Stimulated activated CD4-positive, alpha-beta T cell treated with anti-CD3 and anti-CD28 coated beads, Interleukin-12 subunit alpha, Interleukin-12 subunit beta, amount 100 ng/mL, for 24 hours (primary cell): ENCODE measurements at places on chromosomes 3 and 15.

- DNase-seq, result no peak
These were observed 386.4 kb downstream of the ZBTB20 start for GRCh38 chr3:114760679-114761078.

DNA sequence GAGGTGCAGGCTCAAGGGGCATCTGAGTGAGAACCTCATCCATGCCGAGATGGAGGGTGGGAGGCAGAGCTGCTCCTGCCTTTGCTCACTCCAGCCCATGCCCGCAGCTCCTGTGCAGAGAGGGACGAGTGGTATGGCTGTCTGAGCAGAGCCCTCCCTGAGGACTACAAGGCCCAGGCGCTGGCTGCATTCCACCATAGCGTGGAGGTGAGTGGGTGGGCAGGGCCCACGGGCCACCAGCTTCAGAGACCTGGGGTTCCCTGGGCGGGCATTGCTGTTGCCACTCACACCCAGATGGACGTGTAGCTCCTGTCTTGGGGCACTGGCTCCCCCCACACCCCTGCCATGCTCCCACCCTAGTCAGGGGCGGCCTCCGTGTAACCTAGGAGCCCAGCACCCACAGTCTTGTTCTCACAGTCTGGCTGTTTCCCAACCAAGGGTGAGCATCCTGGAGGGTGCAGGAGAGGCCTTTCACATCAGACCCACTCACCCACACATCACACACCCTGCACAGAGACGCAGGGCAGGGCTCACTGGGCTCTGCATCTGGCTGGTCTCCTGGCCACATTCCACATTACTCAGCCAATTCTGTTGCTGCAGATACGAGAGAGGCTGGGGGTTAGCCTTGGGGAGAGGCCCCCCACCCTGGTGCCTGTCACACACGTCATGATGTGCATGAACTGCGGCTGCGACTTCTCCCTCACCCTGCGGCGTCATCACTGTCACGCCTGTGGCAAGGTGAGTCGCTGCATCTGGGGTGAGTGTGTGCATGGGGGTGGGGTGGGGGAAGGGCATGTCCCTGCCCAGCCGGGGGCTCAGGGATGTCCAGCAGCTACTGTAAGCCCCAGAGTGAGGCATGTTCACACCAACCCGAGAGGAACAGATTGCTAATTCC, 25.3 kb upstream of the NR2C2 start:
- no peak for DNase-seq

- DNase-seq, result no peak
These were observed 1.3 kb upstream of the SPTSSB start for GRCh38 chr3:161372321-161373260.

DNA sequence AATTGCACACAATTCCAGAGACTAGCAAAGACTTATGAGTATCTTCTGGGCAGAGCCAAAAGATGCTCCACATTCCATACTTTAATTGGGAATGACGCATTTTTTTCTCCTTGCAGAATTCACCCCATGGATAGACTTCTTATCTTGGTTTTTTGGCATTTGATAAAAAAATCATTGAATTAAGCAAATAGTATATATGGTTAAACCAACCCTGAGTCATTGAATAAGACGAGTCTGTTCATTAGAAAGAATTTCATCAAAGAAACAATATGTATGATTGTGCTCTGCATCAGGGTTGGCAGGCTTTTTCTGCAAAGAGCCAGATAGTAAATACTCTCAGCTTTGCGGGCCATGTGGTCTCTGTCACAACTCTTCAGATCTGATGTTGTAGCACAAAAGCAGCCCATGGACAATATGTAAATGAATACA, 9.2 kb upstream of the PDZRN3 start:
- no peak for DNase-seq

DNA sequence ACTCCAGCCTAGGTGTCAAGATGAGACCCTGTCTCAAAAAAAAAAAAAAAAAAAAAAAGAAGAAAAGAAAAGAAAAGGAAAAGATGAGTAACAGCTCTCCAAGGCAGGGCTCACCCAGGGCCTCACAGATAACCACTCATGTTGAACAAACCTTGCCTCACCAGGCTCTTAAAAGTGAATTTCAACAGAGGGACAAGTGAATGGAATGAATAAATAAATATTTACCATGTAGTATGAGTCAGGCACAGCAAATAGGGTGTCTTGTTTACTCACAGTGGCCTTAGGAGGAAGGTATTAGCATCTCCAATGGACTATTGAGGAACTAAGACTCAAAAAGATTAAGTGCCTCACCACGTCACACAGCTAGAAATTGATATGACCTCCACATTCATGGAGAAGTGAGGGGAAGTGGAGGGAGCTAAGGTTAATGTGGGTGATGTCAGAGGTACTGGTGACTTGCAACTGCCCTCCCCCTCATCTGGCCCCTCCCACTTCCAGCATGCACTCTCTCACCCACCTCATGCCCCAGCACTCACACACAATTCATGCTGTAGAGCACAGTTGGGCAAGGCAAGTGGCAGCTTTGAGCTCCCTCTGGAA, 255.5 kb downstream of the UACA start:
- no peak for DNase-seq

GRCh38 chr3:127019449-127019848, 36.5 kb downstream of the PLXNA1 start:
- no peak for DNase-seq

DNA sequence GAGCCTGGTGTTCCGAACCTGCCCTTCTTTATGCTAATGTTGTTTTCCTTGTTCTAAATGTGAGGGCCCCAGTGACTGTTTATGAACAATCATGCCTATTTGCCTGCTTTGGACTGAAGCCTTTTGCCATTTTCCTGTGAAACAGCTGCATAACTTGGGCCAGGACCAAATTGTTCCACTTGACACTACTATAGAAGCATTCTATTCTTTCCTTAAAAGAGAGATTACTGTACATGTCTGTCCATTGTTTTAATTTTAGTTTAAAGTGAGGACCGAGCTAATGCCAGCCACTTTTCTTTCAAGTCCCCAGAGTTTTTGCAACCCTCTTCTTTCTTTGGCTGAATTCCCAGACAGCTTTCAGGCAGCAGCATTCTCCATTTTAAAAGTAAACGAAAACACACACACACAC, 980.3 kb downstream of the CADM2 start:
- no peak for DNase-seq

DNA sequence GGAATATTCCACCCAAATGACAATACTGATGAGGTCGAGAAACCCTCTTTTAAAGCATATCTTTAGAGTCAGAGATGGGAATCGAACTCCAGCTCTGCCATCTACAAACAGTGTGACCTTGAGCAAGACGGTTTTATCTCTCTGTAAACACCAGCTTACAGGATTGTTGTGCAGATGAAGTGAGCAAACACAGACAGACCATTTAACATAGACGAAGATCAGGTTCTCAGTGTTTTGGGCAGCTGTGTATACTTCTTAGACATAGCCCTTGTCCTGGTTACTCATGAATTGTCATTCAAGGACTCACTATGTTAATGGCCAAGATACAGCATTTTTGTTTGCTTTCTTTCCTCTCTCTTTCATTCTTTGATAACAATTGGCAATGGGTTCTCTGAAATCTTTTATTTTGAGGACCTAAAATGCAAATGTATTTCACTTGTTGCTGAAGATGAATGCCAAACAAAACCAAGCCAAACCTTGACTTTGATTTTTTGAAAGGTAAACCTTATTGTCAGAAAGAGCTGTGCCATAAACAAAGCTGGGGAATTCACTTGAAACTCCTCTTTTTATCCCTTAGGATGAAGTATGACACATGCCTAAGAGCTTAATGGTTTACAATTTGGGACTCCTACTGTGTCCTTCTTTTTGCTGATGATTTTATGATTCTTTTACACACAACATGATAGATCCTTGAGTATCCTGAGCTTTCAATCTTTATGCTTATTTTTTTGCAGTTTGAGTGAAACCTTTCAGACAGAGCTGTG, 250.0 kb upstream of the PDZRN3 start:
- no peak for DNase-seq
